ENCODE measurements at places on chromosomes 12 and 14.

DNA sequence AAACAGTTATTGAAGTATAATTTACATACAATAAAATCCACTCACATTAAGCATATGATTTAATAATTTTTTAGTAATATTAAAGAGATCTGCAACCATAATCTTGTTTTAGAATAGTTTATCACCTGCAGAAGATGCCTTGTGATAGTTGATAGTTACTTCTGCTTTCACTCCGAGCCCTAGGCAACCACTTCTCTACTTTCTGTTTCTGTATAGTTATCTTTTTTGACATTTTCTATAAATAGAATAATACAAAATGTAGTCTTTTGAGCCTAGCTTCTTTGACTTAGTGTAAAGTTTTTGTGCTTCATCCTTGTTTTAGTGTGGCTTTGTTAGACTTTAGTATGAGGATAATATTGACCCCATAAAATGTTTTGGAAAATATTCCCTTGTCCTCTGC lies 111.0 kb downstream of the MNAT1 start:
- DNase-seq = no peak

DNA sequence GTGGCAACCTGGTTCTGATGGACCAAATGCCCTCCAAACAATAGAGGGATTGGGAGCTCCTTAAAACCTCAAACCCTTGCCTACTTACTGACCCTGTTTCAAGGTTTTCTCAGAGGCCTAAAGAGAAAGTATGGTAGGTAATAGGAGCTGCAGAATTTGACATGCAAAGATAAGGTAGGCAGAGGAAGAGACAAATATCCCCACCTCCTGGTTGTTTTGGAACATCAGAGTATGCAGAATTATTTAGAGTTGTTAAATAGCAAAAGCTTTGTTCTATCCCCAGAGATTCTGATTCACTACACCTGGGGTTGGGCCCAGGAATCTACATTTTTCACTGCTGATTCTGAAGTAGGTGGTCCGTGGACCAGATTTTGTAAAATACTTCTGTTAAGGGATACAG lies 421.2 kb downstream of the SOX5 start:
- no peak for DNase-seq

DNA sequence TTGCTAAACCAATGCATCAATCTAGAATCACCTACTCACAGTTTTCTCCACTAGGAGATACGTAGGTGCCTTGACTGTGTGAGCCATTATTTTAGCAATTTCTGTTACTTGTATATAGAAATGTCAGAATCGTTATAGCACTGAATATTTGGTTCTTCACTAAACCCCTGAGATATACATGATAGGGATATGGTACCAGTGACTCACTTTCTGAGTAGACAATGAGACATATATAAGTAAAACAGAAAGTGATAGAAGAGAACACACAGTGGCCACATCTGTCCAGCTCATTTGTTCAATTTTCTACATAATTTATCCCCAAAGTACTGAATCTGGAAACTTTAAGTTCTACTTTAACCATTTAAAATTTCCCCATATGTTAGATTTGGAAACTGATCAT lies 1505.5 kb upstream of the TMEM132C start:
- no peak for DNase-seq

- peak; percentile 34 for DNase-seq
Measured at GRCh38 chr14:97978341-97978740, 1181.2 kb downstream of the VRK1 start.

GRCh38 chr12:57240066-57240921 lies 10.7 kb downstream of the STAC3 start:
- peak; percentile 47 for DNase-seq

- no peak for DNase-seq
Measured at GRCh38 chr12:45182511-45182910, 33.4 kb upstream of the ANO6 start.

GRCh38 chr14:54881235-54881760 lies 21.3 kb downstream of the GCH1 start:
- DNase-seq = peak; percentile 56

DNA sequence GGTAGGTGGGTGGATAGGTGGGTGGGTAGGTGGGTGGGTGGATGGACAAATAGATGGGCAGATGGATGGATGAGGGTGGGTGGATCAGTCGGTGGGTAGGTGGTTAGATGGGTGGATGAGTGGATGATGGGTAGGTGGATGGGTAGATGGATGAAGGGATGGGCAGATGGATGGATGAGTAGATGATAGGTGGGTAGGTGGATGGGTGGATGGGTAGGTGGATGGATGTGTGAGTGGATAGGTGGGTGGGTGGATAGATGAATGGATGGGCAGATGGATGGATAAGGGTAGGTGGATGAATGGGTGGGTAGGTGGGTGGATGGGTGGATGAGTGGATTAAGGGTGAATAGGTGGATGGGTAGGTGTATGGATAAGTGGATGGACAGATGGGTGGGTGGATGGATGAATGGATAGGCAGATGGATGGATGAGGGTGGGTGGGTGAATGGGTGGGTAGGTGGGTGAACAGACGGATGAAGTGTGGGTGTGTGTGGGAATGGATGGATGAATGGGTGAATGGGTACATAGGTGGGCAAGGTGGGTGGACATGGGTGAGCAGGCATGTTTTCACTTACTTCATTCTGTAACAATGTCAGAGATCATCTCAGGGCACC lies 3.3 kb upstream of the INF2 start:
- DNase-seq = no peak

GRCh38 chr14:68295316-68295816 lies 475.8 kb downstream of the RAD51B start:
- no peak for DNase-seq

DNA sequence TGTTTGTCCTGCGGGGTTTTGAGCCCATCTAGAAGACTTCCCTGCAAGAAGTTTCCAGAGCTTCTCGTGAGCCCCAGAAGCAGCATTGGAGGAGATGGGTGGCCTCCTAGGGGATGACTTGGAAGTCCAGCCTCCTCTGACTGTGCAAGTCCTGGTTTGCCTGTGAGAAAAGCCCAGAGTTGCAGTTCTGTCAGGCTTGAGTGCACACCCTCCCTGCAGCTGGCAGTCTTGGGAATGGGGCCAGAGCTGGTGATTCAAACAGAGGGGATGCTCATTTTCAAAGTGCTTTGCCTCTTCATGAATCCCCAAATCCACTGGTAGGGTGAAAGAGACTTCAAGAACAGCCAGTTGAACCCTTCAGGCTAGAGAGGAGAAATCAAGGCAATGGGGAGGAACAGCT lies 3.9 kb upstream of the PPP1R1A start:
- peak; percentile 46 for DNase-seq

DNA sequence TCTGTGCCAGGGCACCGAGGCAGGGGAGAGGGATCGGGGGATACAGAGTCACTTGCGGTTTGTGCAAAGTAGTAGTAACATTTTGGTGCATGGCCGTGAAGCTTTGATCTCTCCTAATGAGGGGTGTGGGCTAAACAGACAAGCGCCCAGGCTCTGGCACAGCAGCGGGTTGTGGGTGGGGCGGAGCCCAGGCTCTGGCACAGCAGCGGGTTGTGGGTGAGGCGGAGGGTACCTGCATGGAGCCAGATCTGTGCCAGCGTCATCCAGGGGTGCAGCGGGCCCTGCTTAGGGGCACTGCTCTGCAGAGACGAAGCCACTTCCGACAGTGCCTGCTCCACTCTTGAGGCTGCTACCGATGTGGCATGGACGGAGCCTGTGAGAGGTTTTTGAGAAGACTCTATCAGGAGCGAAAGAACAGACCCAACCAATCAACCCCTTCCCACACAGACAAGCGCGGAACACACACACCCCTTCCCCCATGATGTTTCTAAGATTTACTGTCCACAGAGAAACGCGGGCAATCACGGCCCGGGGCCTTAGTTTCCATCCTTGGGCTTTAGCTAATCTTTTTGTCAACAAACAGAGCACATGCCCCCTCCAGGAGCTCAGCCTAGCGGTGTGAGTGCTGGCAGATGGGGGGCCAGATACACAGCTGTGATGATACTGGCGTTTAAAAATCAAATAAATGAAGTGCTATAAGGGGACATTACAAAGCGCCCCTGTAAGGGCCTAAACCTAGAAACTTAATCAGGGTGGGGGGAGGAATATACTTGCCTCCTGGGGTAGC lies 196.6 kb downstream of the CALM1 start:
- no peak for DNase-seq

- DNase-seq = peak; percentile 38
Measured at GRCh38 chr14:96178461-96179321, 25.9 kb upstream of the BDKRB2 start.

- DNase-seq = no peak
Measured at GRCh38 chr12:64332938-64333337, 57.6 kb downstream of the C12orf56 start.

GRCh38 chr12:48681399-48681709 lies 684 bp downstream of the KANSL2 start:
- DNase-seq = peak; percentile 19

GRCh38 chr12:26277506-26278246 lies 82.3 kb downstream of the SSPN start:
- peak; percentile 65 for DNase-seq

DNA sequence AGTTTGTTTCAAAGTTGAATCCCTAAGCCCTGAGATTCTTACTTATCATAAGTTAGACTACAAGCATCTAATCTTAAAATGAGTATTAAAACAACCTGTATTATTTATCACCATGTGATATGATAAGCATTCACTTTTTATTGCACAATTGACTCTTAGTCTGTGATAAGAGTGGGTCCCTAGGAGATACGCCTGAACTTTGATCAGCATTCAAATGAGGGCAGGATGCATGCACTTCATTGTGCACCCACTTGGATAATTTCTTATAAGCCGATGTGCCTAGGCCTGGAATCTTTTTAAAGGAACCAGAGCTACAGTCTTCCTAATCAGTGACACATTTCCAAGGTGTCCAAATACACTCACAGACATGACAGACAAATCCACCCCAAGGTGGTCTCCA lies 31.4 kb upstream of the SPTLC2 start:
- no peak for DNase-seq

DNA sequence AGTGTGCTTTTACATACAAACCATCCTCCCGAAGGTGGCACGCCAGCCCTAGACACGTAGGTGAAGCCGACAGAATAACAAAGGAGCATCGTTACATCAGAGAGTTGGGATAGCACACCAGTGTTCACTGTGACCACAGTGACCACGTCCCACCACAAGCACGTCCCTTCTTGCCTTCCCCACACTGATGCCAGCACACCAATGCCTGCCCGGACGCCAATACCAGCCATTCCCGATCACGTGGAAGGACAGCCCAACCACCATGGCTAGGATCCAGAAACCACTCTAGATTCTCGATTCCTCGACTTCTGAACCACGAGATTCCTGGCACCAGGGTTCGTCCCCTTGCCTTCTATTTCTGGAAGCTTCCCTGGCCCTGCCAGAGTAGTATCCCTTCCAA lies 48.0 kb upstream of the GPR68 start:
- no peak for DNase-seq

GRCh38 chr14:64857979-64858744 lies 21.5 kb downstream of the SPTB start:
- no peak for DNase-seq

DNA sequence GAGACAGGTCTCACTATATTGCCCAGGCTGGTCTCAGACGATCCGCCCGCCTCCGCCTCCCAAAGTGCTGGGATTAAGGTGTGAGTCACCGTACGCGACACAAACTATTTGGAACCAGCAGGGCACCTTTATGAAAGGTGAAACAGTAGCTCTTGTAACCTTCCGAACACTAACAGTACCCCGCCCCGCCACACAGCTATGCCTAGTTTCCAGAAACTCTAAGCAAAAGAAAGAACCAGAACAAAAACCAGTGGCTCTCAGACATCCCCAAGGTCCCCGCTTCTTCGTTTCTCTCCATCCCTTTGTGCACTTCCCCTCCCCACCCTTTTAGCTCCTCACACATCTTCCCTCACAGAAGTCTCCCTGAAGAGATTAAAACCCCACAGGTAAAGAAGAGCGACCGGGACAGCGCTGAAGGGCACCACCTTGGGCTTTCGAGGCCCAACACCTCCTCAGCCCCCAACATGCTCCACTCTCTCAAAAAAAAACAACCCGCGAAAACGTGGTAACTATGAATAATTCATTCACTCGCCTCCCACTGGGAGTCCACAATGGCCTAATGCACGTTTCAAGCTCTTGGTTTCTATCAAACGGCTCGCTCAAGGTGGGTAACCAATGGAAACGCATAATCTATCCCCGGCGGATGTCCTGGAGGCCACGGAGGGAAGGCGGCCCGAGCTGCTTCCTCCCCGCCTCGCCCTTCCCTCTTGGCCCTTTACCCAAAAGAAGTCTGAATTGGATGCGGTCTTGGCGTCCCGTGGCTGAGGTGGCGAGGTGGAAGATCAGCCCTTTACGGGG lies 877 bp downstream of the BAG5 start:
- DNase-seq = peak; percentile 62

GRCh38 chr12:48164451-48164850 lies 7.1 kb upstream of the ASB8 start:
- no peak for DNase-seq

- no peak for DNase-seq
Measured at GRCh38 chr14:20799456-20799891, 3.2 kb downstream of the RNASE1 start.

GRCh38 chr12:132353811-132354210 lies 24.4 kb upstream of the GALNT9 start:
- DNase-seq = no peak

DNA sequence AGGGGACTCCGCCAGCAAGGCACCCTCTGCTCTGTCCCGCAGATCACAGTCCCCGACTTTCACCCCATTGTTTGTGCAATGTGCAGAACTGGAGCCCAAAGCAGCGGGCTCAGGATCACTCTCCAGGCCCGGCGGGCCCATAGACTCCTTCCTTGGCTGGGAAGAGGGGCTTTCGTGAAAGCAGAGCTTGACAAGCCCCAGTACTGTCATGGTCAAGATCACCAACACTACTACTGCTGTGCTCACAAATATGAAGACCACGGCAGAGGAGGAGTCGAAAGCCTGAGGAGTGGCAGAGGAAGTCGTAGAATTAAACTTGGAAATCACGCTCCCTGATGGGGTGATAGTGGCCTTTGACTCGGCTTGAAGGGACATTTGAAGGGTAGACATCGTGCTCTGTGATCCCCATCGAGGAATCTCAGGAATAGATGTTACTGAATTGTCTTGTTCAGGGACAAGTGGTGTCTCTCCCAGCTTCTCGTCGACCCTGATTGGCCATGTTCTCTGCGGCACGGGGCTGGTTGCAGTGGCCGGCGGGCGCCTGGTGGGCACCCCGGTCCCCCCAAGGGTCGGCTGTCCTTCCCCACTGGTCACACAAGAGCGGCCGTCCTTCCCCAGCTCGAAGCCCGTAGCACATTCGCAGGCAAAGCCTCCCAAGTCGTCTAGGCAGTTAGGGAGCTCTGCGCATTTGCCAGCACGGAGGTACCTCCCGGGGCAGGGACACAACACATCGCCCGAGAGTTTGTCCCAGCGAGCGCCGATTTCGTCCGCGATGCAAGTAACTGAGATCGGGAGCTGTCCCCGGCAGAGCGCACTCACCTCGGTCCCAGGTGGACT lies 1.1 kb downstream of the CLEC14A start:
- DNase-seq = no peak

GRCh38 chr14:94857950-94858349 lies 88.0 kb upstream of the GSC start:
- no peak for DNase-seq

All from fibroblast of mammary gland (primary cell).